ENCODE measurements at places on chromosomes 7 and 10.

DNA sequence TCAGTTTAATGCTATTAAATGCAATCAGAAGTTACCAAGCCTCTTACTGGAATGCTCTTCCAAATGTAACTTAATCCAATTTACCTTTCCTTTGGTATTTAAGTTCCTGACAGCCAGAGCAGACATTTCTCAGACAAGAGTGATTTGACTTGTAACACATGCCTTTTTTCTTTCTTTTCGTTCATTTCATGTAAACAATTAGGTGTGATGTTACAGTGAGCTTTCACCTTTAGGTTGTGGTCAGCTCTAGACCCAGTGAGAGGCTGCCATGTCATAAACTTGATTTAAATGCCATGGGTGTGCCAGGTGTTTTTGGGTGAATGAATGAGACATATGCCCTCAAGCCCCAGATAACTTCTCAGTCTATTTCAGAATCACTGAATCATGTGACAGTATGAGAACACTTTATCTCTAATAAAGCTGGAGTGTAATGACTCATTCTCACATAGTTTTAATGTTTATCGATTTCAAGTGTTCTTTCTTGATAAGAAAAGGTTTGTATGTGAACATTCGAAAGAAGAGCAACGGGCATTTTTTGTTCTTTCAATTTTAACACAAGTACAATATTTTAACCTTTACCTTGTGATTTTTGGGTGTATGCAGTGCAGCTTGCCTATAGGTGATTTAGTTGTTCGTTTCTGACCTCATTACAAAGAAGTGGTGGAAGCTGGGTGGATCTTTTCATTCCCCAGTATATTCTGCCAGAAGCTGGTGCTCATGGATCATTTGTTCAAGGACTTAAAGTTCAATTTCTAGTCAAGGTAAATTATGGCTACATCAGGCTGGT is 61.5 kb downstream of the CHN2 start:
- no peak for DNase-seq

- DNase-seq, result no peak
Measured at GRCh38 chr10:66505003-66505657, 420.7 kb upstream of the LRRTM3 start.

- DNase-seq, result no peak
Measured at GRCh38 chr10:76341740-76342139, 910.3 kb downstream of the LRMDA start.

- no peak for DNase-seq
Measured at GRCh38 chr10:100600218-100600617, 64.5 kb downstream of the HIF1AN start.

GRCh38 chr7:27997188-27997707 is 183.3 kb downstream of the JAZF1 start:
- DNase-seq, result no peak

DNA sequence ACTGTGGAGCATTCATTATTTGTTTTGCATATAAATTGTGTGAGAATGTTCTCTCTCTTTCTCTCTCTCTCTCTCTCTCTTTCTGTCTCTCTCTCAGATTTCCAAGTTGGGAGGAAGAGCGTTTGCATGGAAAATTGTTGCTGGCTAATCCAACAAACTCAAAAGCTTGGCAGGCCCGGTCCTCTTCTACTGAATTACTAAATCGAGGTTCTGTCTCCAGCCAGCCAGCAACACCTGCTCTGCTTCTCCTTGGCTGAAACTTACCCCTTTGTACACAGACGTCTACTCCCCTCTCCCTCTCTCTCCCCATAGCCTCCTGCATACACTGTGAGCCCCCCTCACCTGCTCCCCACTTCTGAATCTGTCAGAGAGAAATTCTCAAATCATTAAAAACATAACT is 996.4 kb upstream of the AUTS2 start:
- DNase-seq, result peak; percentile 1

GRCh38 chr10:95524358-95525032 is 36.7 kb downstream of the SORBS1 start:
- DNase-seq, result no peak

DNA sequence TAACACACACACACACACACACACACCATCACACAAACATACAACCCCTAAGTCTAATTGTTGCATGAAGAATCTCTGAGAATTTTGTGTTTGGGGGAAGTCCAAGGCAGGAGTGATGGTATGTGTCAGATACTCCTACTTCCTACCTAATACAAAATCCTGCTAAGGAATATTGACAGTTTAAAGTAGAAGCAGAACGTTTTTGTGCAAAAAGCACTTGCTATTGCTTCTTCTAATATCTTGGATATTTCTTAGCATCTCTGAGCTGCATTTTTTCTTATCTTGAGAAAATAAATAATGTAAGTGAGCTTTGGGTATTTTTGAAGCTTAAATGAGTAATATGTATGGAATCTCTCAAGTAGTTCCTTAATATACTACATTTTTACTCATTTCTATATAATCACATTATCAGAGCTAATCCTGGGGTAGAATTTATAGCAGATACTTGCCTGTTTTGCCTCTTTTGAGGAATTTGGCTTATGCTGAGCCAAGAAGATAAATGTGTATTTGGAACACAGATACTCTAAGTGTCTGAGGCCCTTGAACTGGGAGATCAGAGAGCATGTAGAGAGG is 212.3 kb downstream of the DKK1 start:
- DNase-seq, result no peak

DNA sequence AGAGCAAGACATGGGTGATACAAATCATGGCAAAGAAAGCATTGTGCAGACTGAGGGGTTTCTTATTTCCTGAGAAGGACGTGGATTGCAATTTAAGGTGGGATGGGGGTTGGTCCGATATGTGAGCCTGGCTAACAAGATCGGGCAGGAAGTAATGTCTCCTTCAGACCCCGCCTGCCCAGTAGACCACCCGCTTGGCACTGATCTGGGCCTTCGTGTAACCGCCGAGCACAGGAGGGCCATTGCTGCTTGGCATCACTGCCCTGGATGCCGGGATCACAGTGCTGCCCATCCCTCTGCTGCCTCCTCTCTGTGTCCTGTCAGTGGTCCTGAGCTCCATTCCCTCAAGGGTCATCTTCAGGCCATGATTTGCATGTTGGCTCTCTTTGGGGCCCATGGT is 214.6 kb upstream of the ZNF32 start:
- no peak for DNase-seq

- DNase-seq, result no peak
Measured at GRCh38 chr10:119290301-119291048, 83.1 kb downstream of the GRK5 start.

DNA sequence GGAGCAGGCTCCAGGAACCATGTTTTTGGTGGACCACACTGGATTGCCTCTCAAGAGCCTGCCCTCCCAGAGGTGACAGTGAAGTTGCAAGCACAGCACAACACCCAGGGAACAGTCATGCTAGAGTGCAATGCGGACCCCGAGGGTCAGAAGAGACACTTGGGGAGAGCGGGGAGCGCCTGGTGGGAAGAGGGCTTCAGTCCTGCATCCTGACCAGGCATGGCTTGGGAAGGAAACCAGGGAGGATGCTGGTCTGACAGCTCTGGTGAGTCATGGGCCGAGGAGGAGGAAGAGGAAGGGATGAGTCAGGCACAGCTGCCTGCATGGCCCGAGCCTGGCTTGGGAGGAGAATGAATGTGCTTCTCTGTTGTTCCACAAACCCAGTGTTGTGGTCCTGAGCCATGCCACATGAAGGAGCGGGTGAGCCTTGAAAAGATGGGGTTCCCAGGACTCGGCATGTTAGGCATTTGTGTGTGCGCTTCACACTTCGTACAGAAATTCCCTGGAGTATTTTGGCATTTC is 29.5 kb upstream of the ANKRD2 start:
- DNase-seq, result peak; percentile 82

DNA sequence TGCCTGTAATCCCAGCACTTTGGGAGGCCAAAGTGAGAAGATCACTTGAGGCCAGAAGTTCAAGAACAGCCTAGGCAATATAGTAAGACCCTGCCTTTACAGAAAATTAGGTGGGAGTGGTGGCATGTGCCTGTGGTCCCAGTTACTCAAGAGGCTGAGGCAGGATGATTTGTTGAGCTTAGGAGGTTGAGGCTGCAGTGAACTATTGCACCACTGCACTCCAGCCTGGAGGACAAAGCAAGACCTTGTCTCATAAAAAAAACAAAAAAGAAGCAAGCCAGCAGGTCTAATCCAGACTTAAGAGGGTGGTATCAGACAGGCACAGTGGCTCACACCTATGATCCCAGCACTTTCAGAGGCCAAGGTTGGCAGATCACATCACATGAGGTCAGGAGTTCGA is 24.5 kb upstream of the KCTD7 start:
- no peak for DNase-seq

DNA sequence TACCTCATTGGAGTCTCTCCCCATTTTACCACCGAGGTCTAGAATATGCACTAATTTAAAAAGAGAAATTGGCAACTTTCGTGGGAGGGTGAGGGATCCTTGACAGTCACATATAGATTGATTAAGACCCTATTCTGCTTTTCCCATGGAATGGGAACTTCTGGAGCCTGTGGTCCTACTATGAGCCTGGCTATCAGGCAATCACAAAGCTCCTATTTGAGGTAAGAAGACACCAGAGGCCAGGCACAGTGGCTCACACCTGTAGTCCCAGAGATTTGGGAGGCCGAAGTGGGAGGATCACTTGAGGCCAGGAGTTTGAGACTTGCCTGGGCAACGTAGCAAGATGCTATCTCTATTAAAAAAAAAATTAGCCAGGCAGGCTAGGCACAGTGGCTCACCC is 104.7 kb upstream of the CCNY start:
- no peak for DNase-seq

GRCh38 chr7:74501298-74501697 is 47.6 kb downstream of the GTF2IRD1 start:
- DNase-seq, result peak; percentile 90

DNA sequence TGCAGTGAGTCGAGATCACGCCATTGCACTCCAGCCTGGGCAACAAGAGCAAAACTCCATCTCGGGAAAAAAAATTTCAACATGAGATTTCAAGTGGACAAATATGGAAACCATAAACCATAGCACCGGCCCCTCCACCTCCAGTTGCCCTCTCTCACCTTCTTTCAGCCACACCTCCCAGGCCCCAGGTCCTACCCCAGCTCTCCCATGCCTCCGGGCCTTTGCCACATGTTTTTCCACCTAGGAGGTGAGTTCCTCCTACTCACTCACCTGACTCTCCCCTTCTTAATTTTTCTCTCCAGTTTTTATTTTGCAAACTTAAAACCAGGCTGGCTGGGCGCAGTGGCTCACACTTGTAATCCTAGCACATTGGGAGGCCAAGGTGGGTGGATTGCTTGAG is 13.7 kb upstream of the CLDN4 start:
- DNase-seq, result no peak

- no peak for DNase-seq
Measured at GRCh38 chr10:76040107-76040829, 608.8 kb downstream of the LRMDA start.

DNA sequence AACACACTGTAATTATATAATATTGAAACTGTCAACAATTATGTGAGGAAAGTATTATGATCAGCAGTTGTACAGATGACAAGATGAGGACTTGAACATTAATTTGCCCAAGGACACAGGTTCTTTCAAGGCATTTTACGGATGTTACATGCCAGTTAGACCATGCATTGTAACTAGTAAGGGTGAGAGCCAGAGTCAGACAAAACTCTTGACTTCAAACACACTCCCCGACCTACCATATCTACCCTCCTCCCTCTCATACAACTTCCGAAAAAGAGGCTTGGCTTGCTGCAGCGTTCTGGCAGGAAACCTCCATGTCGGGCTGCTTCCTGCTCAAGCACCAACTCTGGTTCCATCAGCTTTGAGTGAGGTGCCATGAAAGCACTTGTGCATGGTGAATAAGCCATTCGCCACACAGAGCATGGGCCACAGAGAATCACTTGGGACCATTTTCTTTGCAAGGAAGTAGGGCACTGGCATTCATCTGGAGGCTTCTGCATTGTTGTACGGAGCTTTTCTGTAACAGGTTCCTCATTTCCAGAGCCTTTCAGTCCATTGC is 53.2 kb downstream of the FOXI2 start:
- DNase-seq, result no peak

DNA sequence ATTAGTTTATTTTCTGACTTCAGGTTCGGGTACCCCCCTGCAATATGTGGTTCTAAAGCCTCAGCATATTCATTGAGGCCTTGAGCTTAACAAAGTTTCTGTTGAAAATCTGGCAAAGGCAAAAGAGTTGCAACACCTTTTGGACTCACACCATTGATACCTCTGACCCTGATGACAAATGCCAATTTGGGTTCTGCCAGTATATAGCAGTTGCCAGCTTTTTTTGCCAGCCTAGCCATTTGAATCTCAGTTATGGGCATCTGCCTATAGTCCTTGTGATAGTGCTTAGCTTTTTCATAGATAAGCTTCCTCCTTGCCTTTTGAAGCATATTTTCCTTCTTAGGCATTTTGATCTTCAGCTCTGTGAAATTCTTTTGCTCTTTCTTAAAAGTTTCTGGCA is 31.9 kb downstream of the LIPJ start:
- DNase-seq, result no peak

- no peak for DNase-seq
Measured at GRCh38 chr10:100081075-100082001, at the start of gene CPN1. CPN1 (minus strand) TSS chr10:100081869; CDS start chr10:100081625, 244 bp downstream.

DNA sequence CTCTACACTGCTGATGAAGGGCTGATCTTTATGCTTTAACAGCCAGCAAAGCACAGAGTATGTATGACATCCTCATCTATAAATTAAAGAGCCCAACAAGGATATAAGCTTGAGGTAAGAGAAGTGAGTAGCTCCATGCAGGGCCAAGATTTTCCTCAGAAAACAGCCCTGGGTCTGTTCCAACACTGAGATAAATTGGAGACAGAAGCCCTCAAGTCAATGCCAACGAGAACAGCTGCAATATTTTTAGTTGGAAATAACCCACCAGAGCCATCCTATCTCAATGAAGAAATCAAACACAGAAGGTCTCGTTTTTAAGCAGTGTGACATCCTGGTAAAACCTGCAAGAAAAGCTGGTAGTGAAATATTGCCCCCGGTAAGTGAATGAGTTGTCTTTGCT is 297.0 kb upstream of the AUTS2 start:
- no peak for DNase-seq

- no peak for DNase-seq
Measured at GRCh38 chr7:113263749-113264148, 145.4 kb upstream of the SMIM30 start.

DNA sequence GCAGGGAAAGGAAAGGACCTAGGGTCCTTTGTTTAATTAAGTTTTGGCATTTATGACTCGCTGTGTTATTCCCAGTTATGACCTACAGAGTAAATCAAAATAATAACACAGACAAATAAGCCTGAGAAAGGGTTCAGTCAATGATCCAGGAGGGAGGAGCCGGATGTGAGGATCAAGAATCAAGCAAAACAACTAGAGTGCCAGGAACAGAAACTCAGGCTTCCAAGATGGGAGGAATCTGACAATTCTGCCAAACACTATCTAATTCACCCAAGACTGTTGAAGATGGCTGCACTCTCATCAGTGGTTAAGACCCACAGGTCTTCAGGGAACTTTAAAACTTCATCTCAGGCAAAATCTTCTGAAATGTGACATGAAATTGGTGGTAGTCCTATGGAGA is 50.3 kb upstream of the PIP4K2A start:
- DNase-seq, result no peak

DNA sequence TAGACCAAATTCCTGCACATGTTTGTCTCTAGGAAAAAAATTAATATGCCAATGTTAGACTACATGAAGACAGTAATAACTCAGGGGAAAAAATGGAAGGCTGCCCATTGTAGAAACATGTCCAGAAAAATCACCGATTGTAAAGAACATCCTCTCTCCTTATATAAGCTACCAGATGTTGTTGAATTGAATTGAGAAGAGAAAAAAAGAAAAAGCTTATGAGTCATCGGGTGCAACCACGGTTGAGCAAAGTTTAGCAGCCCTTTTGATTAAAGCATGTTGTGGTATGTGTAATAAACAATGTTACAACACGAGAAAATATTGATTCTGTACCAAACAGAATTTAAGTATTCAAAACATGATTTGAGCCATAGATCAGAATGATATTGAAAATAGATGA is 102.3 kb upstream of the ARHGAP21 start:
- DNase-seq, result no peak

Measured in gastrocnemius medialis (tissue), 4 donors.